ENCODE measurements at places on chromosomes 3 and 15.
A peak's percentile ranks its signal among the peaks of the same experiment; 100 is the strongest.

DNA sequence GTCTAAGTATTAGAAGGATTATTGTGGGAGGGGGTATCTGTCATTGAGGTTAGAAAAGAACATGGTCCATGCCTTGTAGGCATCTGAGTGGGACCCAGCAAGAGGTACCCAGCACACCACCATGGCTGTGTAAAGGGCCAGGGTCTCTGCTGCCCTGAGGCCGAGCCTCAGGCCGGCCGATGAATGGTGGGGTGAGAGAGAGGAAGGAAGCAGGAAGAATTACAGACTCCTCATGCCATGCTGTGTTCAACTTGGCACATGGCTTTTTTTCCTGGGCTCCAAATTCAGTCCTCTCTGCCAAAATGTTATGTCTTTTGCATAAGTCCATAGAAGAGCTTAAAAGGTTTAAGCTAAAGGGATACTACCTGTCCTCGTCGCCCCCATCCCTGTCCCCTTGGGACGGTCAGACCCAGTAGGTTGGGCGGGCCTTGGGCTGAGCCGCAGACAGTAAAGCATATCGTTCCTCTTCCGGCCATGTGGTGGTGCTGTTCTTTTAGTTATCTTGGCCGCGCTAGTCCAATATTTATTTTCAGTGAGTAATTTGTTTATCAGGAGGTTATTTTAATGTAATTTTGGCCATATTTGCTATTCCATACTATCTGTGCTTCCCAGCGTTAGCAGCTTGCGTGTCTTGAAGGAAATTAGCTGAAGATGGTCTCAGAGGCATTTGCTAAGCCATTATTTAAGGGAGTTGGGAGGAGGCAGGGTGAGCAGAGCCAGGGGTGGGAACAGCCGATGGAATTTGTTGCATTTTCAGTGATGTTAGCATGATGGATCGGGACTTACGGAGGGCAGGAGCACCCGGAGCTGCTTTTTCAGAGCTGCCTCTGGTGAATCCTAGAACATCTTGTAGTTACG lies 152.4 kb downstream of the AGBL1 start:
- DNase-seq = no peak

DNA sequence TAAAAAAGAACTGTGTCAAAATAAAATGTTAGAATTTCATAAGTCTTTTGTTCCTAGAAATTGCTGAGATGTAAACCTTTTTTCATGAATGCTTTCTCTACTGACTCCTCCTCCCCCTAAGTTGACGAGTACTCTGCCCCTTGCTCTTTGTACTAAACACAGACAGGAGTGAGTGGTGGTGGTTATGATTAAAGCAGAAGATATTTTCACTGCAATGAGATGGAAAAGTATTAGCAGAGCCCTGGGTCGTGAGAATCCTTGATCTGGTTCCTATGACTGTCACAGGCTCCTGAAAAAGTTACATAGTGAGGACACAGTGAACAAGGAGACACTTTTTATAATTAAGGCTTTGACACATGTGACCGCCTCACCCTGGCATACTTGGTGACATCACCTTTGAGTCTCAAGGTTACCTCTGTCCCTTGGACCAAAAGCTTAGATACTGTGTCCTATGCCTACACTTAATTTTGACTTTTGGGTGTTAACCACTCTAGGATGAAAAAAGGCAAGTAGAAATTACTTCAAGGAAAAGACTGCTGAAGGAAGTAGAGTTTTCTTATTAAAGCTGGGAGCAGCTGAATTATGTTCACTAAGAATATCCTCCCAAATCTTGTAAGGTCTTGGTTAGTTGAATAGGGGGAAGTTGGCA lies 130.4 kb upstream of the LYSMD4 start:
- no peak for DNase-seq

DNA sequence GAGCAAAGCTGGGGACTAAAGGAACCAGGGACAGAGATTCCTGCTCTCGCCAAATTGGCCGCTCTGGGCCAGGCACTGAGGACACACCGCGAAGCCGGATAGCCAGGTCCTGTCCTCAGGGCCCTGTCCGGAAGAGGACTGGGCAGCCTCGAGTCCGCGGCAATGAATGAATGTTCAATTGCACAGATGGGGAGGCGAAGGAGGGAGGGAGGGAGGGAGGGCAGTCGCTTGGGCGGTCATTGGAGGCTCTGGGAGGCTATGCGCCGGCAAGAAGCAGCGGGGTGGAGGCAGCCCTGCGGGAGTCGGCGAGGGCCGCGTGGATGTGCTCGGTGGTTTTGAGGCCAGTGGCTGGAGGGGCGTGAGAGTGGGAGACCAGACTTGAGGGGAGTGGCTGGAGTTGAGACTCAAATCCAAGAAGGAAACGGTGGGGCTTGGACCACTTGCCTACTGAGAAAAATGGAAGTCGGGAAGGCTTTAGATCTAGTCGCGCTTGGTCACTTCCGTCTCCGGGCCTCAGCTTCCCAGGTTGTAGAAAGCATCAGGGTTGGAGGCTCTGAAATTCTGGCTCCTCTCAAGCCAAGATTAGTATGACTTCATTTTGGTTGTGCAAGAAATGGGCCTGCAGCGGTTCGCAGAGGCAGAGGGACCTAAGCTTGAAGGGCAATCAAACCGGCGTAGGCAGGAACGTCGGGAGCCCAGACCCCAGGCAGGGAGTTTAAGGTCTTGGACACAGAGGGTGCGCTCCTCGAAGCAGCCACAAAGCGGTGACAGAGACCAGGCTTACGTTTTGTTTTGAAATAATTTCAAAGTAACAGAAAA lies 21.1 kb upstream of the PLXND1 start:
- no peak for DNase-seq

GRCh38 chr3:16392717-16393116 lies 120.8 kb downstream of the RFTN1 start:
- no peak for DNase-seq

DNA sequence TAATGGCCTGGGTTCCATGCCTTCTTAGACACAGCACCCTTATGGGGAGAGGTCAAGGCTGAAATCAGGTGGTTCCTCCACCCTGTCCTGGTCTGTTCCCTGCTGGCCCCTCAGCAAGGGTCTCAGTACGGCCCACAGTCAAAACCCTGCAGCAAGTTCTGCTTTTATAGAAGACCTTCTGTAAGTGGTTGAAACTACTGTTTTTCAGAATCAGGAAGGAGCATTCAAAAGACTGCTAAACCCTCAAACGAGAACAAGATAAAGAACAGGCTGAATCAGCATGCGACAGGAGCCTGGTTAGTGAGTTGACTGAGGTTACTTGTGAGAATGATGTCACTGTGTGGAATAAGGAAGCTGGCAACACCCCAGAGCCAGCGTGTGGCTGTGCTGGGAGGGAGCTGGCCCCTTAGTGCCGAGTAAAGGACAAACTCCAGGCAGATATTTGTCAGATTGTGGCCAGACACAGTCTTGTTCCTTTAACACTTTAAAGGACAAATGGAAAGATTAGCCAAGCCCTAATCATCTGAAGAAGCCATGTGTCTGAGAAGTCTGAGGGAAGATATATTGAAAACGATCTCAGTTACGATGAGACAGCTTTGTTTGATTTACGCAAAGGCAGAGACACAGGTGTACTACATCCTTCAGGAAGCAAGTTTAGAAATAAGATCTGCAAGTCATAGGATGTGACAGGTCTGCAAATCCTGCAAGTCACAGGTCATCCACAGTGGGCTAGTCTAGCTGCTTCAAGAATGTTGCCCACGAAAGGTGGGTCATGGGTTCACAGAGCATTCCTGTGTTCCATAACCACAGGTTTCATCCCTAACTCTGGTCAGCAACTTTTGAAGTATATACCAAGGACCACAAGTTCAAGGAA lies 54.0 kb downstream of the B3GNT5 start:
- peak; percentile 77 for DNase-seq

DNA sequence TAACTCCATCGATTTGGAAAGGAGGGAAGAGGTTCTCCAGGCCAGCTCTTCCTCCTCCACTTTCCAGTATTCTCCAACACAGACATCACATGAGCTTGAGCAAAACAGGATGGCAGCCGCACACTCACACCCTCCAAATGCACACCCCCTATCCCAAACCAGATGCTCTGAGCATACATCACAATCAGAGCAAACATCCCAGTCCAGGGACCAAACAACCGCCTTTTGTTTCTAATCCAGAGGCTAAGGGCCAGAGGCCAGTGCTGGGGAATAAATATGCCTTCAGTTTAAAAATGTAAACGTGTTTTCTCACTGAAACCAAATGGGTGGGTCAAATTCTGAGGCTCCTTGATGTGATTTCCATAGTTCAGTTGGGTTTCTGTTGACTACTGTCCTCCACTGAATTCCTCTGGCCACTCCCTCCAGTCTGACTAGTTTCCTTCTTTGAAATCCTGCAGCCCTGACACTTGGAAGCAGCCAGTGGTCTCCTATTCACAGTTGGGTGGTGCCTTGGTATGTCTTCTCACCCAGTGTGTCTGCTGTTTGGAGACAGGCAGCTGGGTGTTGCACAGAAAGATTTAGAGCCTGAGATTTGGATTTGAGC lies 19.2 kb upstream of the MFGE8 start:
- DNase-seq = no peak

GRCh38 chr15:53978253-53978906 lies at the start of gene UNC13C:
TSS of gene UNC13C (plus strand) at chr15:53978441. CDS start at chr15:54012904, 34,463 bp downstream.
- no peak for DNase-seq

DNA sequence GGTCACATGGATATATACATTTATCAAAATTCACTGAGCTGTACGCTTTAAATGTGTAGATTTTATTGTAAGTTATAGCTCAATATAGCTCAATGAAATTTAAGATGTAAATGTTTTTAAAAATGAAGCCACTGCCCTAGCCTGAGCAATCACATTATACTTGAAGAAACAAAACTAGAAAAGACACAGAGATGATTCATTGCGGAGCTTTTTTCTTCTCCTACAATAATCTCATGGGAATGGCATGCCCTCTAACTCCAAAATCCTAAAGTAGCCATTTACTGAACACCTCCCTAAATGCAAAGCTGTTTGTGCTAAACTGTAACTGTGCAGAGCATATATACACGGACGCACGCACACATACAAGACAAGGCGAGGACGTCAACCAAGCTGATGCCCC lies 84.2 kb downstream of the MYO9A start:
- no peak for DNase-seq

DNA sequence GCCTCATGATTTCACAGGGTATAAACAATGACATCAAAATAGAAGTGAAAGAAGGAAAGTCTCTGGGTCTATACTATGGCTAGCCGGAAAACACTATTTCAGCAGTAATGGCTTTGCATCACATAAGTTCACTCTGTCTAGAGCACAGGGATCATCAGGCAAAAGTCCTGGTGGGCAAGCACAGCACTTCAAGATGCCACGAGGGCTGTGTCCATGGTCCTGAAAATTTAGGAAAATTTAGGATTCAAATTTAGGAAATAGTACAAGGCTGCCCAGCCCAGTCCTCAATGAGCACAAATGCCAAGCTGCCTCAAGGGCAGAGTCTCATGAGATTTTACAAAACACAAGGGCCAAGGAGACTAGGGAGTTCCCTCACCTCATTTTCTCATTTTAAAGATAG lies 54.1 kb downstream of the RORA start:
- DNase-seq = no peak

DNA sequence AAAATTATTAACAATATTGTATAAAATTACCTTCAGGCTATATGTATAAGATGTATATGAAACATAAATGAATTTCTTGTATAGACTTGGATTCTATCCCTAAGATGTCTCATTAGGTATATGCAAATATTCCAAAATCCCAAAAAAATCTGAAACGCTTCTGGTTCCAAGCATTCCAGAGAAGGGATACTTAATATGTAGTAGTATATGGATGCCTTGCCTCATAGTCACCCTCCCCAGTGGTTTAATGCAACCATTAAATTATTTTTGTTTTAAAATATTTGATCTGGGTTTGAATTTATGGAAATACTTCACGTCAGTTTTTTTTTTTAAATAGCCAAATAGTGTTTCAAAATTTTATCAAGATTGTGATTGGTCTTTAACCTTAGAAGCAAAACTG lies 27.2 kb downstream of the PLCL2 start:
- no peak for DNase-seq

- DNase-seq = no peak
These were observed 53.7 kb downstream of the PDIA5 start for GRCh38 chr3:123120573-123120972.

DNA sequence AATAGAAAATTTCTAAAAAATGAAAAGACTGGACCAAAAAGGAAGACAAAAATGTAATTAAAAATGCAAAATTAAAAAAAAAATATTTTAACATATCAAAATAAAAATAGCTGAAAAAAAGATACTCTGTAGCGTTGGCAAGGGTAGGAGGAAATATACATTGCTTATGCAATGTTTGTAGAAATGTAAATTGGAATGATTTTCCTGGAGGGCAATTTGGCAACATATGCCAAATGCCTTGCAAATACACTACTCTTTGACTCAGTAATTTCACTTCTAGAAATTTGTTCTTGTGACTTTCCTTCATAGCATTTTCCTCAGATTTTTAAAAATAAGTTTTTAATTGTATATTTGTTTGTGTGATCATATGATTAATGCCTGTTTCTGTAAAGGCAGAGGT lies 296.6 kb downstream of the ZNF621 start:
- DNase-seq = no peak
